CD4-positive, alpha-beta memory T cell (primary cell): ENCODE measurements at places on chromosomes 3 and 15.

GRCh38 chr3:55629432-55629831 is 142.3 kb upstream of the WNT5A start:
- DNase-seq, result no peak

GRCh38 chr3:50617096-50617791 is at the start of gene MAPKAPK3:
TSS of gene MAPKAPK3 (plus strand) at chr3:50617151. CDS start at chr3:50617566, 415 bp downstream.
- DNase-seq, result no peak

DNA sequence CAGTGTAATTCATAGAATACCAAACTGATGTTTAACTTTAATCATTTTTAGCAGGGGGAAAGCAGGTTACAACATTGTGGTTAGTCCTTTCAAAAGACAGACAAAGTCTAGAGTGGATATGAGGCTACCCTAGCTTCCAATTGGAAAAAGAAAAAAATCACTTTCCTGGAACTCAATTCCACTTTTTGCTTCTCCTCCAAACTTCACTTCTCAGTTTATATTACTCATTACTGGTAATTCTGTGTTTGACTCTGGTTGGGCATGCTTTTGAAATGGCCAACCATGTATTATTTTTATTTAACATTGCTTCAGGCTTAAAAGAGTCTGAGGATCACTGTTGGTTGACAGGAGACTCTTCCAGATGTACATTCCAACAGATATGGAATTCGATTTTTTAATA is 84.8 kb downstream of the RAP2B start:
- no peak for DNase-seq

- no peak for DNase-seq
Observed at GRCh38 chr15:39851500-39852092, 68.5 kb downstream of the GPR176 start.

DNA sequence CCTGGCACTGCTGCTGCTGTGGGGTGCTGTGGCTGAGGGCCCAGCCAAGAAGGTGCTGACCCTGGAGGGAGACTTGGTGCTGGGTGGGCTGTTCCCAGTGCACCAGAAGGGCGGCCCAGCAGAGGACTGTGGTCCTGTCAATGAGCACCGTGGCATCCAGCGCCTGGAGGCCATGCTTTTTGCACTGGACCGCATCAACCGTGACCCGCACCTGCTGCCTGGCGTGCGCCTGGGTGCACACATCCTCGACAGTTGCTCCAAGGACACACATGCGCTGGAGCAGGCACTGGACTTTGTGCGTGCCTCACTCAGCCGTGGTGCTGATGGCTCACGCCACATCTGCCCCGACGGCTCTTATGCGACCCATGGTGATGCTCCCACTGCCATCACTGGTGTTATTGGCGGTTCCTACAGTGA is 2.1 kb downstream of the GRM2 start:
- no peak for DNase-seq

- no peak for DNase-seq
Observed at GRCh38 chr3:66427951-66428474, 72.8 kb downstream of the LRIG1 start.

- DNase-seq, result no peak
Observed at GRCh38 chr15:99718421-99718820, 14.8 kb downstream of the LYSMD4 start.

DNA sequence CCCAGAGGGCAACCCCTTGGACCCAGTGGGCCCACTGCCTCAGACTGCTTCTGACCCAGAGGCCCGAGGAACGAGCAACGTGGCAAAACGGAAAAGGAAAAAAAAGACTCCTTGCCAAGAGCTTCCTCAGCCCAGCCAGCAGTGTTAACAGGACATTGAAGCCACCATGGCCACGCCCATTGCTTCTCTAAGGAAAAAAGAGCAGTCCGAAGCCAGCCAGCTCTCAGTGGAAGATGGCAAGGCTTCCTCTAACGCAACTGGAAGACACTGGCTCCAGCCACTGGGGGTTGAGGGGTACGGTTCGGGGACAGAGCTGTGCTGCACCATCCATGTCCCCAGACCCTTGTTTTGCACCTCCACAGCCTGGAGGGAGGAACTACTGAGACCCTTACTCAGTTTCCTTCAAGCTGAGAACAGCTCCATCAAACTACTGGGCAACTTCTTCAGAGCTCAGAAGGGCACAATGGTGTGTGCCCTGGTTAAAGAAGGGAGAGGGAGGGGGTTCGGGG is 10.7 kb downstream of the BMF start:
- DNase-seq, result no peak

- no peak for DNase-seq
Observed at GRCh38 chr3:33537133-33537532, 96.9 kb upstream of the UBP1 start.

- DNase-seq, result no peak
Observed at GRCh38 chr3:70386043-70386442, 73.6 kb upstream of the MDFIC2 start.
